ENCODE measurements at places on chromosomes 6 and 20.

GRCh38 chr20:10239954-10240353 lies 21.3 kb downstream of the SNAP25 start:
- DNase-seq: no peak

GRCh38 chr20:24721891-24722568 lies 227.0 kb upstream of the CST7 start:
- no peak for DNase-seq

DNA sequence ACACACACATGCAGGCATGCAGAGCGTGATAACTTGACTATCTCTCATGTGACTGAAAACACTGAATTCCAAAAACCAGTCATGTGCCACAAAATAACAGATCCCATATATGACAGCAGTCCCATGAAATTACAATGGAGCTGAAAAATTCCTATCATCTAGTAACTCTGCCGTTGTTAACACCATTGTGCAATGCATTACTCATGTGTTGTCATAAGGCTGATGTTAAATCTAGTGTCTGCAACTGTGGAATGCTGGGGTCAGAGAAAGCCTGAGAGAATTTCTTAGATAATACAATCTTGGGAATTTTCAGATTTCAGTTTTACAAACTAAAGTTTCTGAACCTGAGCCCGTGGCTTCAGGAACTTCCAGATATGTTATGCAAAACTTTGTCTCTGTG lies 70.2 kb downstream of the LYRM4 start:
- DNase-seq: no peak

DNA sequence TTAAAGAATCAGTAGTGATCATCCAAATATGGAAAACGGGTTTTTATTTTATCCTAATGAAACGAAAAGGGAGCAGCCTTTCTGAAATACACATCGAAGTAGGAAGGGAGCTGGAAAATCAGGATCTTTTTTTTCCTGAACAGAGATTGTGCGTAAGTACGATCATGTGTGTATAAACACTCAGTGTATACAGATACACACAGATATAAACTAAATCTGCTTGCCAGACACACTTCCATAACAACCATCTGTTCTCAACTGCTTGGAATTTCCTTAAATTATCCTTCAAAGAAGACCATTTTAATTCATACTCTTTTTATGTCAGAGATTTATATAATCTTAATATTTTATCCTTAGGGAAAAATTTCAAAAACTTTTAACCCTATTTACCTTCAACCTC lies 110.7 kb downstream of the CHD6 start:
- no peak for DNase-seq

- no peak for DNase-seq
Measured at GRCh38 chr6:32840604-32841246, 2.2 kb upstream of the TAP2 start.

GRCh38 chr6:50093116-50093937 lies 43.6 kb upstream of the DEFB112 start:
- no peak for DNase-seq

DNA sequence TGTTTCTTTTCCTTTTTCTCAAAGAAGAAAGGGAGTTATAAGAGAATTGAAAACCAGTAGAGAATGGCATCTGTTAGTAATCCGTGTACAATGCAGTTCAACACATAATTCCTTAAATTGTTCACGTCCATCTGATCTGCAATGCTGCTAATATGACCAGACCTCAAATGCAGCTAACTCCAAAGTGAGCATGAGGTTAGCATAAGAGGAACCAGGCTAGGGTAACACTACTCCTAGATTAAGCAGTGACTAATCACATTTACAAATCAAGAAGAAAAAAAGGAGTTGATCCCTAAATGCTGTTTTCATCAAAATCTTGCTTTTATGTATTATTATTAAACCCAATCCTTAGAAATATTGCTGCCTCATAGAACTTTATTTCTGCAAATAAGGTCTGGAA lies 432.7 kb upstream of the ARID1B start:
- no peak for DNase-seq

DNA sequence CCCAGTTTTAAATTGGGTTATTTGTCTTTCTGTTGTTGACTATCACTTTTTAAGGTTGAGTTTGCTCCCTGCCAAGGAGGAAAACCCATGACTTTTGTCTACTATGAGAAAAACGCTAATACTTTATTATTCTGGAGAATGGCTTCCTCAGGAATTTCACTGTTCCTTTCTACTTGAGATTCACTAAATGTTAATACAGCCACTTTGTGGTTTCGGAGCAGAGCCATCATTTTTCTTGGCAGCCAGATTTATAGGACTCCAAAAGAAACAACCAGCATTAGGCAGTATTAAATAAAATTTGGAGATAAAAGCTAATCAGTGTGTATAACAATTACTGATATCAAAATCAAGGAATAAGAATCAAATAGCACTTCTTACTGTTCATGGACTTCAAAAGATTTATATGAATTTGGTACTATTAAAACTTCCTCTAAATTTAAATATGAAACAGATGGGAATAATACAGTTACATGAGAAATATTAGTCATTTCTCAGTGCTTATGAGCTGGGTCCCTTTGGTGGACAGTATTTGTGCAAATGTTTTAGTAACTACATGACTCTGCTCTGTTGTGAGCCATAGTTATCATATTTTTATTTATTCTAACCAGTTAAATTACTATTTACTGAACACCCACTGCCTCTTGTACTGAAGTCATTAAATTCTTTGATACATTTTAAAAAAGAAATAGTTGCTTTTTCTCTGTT lies 64.1 kb upstream of the FBXO30 start:
- no peak for DNase-seq

Measured in aorta (tissue), 5 donors.